HCT116 (cell line): ENCODE measurements at places on chromosomes 11 and 22.

DNA sequence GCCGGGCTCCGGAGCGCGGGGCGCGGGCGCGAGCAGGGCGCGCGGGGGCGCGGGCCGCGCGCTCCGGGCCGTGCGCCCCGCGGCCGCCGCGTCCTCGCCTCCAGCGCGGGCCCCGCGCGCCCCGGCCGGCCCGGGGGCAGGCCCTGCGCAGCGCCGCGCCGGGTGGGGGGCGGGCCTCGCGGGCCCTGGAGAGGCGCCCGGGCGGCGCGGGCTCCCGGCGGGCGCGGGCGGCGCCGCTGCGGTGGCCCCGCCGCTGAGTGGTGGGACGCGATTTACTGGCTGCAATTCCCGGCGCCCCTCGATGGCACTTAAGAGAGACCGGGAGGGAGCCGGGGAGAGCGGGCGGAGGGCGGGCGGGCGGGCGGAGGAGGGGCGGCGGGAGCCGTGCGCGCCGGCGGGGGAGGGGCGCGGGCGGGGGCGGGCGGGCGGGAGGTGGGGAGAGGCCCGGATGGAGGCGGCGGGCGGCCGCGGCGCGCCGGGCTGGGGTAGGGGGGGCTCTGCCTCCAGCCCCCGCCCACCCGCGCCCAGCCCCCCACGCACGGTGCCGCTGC is 73.2 kb upstream of the TCF20 start:
- H3K27ac ChIP-seq: no peak overlapping the region; the same call in 1 of the 2 replicates
- H3K36me3 ChIP-seq: no peaks in the 10 kb centered on the region
- no peaks in the 10 kb centered on the region for H3K27me3 ChIP-seq
- H3K4me1 ChIP-seq: peaks cover 11% of the 10 kb centered on the region
- no peak for DNase-seq

DNA sequence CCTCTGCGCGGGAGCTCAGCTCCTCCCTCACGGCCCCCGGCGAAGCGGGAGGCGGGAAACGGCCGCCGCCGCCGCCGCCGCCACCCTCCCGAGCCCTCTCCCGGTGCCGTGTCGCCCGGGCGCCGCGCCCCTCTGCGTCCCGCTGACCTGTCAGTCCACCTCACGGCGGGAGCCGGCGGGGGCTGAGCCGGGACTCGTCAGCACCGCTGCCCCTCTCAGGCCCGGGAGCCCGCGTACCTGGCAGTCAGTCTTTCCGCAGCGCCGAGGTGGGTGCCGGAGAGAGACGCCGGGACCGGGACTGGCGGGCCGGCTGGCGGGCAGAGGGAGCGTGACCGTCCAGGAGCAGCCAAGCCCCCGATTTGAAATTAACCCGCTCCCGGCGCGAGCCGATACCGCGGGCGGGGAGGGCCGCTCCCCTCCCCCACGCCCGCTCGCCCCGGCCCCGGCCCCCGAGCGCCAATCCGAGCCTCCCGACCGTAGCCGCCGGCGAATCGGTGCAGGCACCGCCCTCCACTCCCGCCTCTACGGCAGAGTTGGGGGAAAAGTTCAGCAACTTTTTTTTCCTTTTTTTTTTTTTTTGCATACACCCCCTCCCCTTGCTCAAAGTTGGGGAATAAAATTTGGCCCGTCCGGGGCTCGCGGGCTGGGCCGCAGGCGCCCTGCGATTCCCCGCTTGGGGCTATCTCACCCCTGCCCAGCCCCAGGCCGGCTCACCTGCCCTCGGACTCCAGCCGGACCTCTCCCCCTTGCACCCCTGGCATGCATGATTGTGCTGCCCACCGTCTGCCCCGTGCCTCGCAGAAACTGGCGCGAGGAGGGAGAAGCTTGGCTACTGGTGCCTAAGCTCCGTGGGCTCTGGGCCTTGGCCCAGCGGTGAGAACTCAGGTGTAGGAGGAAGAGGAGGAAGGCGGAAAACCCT is 774 bp upstream of the E2F8 start:
- DNase-seq: no peak

DNA sequence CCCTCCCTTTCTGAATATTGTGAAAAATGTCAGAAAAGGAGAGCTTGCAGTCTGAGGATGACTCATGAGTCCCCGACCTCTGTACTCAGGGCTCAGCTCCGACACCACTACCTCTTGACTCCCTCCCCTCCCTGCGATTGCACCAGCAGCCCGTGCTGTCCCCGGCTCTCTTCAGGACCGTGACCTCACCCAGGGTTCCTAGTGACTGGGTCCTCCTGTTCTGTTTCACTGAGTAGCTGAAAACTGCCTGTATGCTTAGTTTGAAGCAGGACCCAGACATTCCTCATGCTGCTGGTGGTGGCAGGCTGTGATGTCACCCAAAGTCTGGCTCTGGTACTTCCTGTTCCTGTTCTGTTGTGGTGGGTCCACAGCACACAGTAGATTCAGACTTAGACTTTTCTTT is 11.7 kb downstream of the PHRF1 start:
- H3K4me3 ChIP-seq: no peak overlapping the region
- DNase-seq: no peak
- H3K27ac ChIP-seq: no peak overlapping the region
- H3K27me3 ChIP-seq: no peaks in the 10 kb centered on the region
- no peaks in the 10 kb centered on the region for H3K4me1 ChIP-seq

DNA sequence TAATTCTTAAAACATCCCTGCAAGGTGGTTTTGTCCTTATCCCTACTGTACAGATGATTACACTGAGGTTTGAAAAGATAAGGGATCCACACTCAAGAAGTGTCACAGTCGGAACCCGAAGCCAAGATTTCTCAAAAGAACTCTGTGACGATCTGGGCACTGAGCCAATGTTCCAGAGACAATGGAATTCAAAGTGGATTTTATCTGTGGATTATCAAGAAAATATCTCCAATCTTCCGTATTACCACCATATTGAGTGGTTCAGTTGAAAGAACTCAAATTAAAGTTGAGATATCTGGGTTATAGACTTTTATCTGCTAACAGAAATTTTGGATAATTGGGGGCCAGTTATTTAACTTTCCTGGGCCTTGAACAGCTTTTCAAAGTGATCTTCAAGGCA is 100.0 kb upstream of the GRAMD1B start:
- H3K36me3 ChIP-seq: no peaks in the 10 kb centered on the region
- H3K27me3 ChIP-seq: peaks cover 4% of the 10 kb centered on the region; the same call in 1 of the 2 replicates
- no peak overlapping the region for H3K27ac ChIP-seq
- no peaks in the 10 kb centered on the region for H3K4me1 ChIP-seq
- H3K4me3 ChIP-seq: no peak overlapping the region

DNA sequence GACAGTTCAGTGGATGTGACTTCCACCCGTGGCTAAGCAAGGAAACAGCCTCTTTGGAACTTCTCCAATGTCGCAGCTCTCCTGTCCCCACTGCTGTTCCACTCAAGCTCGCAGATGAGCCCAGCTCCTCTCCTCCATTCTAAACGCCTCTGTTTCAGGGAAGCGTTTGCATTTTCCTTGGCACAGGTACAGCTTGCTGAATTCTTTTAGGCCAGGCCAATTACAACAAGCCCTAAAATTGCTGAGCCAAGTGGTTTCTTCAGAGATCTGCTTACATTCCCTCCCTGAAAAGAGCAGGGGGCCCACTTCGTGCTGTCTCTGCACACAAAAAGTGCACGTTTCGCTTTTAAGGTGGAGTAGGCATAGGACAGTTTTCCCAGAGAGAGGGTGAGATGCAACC is 91.5 kb upstream of the BLID start:
- no peak overlapping the region for H3K4me3 ChIP-seq
- H3K4me1 ChIP-seq: peaks cover 70% of the 10 kb centered on the region
- no peak for DNase-seq

DNA sequence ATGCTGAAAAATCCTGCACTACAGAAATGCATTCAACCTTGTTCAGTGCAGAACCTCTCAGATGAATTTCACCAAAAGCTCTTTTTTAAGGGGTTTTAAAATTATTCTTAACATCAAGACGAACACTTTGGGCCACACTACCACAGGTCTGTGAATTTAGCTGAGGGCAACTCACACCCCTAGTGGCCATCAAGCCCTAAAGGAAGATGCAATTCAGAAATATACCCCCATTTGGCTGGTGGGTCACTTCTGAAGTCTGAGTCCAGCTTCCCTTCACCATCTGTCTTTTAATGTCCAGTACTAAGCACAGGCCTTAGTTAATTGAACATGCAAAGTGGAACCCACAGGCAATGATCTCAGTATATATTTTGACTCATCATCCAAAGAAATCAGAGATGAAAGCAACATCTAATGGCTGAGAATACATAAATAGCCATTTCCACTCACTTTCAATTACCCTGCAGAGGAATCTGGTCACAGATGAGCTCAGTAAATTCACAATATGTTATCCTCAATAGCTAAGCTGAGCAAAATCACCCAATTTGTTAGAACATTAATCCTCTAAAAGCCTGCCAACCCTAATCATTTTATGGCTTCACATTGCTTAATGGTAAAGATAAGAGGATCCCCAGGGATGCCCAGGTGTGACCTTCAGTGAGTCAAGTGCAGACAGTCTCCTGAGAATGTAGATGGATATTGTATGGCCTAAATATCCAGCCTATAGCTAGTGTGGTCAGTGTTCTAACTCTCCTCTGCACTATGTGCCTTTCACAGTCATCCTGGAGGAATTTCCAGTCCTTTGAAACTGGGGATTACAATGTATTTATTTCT is 50.3 kb downstream of the FAM76B start:
- DNase-seq: no peak
- H3K4me1 ChIP-seq: no peaks in the 10 kb centered on the region
- no peak overlapping the region for H3K27ac ChIP-seq
- 0 out of 2 replicates have a peak, but pooled peaks cover 5% of the 10 kb centered on the region for H3K27me3 ChIP-seq
- no peak overlapping the region for H3K4me3 ChIP-seq
- H3K36me3 ChIP-seq: no peaks in the 10 kb centered on the region

GRCh38 chr11:104320097-104320496 is 156.2 kb upstream of the PDGFD start:
- no peaks in the 10 kb centered on the region for H3K4me1 ChIP-seq
- H3K36me3 ChIP-seq: no peaks in the 10 kb centered on the region
- no peak overlapping the region for H3K4me3 ChIP-seq
- no peak overlapping the region for H3K27ac ChIP-seq
- no peaks in the 10 kb centered on the region for H3K27me3 ChIP-seq
- DNase-seq: no peak
